ENCODE measurements at places on chromosomes 13 and 19. TPM values are rescaled to one million over a fixed set of nuclear protein-coding genes. Genes with fewer than 3 reads are reported as not detected.

DNA sequence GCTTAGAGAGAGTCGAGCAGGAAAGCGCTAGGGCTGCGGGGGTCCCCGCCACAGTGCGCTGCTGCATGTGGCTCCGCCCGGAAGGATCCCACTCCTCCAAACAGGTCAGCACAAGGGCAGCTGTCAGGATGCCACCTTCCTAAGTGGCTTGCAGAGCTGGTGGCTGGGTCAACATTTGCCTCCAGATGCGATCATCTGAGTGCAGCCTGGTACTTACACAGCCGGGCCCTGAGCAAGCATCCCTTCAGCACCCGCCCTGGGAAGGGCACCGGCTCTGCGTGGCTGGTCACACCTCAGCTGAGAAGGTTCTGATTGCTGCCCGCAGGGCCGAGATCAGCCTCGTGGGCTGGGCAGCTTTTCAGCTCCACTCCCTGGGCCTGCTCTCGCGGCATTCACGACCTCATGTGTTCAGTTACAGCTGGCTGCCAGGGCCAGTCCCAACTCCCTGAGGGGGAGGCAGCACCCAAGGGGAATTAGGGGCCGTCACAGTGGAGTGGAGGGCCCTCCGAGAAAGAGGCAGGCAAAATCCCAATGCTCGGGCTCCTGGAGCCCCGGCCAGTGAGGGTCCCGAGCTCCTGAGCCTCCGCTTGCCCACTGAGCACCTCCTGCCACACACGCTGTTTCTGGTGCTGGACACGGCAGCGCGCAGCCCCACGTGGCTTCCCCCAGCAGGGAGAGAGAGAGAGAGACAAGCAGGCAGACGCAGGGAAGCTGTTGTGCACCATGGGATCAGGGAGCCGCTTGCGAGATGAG is 26.8 kb downstream of the AP1M1 start:
- no peak for ATAC-seq

DNA sequence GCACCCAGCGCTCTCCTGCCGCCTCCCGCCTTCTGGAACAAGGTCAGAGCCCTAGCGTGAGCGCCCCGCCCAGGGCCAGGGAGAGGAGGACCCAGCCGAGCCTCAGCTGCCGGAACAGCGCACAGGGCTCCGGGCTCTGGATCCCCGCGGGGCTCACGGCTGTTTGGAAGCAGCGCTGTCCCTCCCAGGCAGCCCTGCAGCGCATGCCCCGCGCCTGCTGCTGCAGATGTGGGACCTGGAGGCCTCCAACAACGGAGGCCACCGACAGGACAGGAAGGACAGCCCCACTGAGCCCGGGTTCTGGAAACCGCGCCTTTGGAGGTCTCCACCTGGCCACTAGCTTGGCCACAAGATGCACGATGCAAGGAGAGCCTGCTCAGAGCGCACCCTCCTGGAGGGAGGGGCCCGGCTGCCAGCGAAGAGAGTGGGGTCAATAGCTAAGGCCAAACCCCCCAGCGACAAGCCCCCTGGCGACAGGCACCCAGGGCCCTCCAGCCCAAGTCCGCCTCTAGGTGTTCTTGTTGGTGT is 12.6 kb downstream of the ZSCAN18 start:
- ATAC-seq, result no peak

DNA sequence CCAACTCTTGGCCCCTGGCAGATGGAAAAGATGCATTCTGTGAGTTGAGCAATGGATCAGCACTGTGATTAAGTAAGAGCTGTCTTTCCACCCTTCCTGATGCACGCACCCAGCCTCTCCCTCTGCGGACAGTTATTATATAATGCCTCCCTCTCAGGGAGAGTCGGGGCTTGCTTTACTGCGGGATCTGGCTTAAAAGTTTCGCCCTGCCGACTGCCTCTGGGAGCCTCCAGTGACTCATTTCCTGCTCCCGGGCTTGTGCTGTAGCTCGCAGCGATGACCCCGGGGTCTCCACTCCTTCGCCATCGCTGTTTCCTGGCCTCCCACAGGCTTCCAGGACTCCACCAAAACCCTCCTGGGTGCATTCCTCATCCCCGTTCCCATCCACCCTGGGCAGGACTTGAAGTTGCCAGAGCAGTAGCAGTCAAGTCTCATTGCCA is 107.4 kb upstream of the SLC7A1 start:
- ATAC-seq, result peak; percentile 87

DNA sequence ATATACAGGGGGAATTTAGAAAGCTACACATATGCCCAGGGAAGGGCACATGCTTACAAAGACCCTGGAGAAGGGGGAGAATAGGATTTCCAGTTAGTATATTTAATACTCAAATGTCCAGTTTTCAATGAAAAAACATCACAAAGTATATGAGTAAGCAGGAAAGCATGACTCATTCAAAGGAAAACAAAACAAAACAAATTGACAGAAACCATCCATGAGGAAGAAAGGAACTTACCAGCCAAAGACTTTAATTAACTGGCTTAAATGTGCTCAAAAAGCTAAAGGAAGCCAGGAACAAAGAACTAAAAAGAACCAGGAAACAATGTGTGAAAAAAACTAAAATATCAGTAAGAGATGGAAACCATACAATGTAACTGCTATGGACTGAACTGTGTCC is 716.2 kb upstream of the ARGLU1 start:
- no peak for ATAC-seq

GRCh38 chr19:49439836-49440235 is 1.5 kb downstream of the SLC17A7 start:
- no peak for ATAC-seq

DNA sequence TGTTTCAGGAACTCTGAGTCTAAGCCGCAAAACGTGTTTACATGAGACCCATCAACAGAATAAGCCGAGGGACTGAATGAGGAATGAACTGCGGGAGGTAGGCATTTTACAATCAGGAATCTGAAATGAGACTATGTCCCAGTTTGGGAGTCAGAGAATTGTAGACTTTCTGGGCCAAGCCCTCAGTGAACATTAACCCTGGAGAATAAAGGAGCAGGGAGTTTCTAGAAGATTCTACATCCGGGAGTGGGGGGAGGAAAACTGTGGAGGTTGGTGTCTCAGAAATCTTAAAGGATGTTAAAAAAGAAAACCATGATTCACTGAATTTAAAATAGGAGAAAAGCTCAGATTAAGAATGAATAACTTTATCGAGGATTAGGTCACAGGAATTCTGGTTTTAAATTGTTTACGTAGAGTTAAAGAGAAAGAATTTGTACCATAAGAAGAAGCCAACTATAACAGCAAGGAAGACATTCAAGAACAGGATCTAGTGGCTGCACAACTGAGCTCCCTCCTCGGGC is 18.5 kb downstream of the RFX2 start:
- ATAC-seq, result no peak

DNA sequence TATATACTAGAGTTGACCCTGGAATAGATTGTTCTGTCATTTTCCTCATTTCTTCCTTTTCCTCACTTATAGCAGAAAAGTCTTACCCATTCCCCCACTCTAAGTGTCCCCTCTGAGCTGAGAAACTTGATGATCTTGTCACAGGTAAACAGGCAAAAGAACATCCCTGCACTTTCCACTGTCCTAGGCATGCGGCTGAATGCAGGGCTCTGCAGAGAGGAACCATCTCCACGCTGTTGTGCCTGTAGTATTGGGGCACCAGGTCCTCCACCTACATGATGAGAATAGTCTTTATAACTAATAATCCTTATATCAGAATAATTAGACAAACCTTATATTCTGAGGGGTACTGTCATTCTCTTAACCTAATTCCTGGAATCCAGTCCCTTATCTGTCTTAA is 211.3 kb downstream of the RBM26 start:
- ATAC-seq, result no peak

DNA sequence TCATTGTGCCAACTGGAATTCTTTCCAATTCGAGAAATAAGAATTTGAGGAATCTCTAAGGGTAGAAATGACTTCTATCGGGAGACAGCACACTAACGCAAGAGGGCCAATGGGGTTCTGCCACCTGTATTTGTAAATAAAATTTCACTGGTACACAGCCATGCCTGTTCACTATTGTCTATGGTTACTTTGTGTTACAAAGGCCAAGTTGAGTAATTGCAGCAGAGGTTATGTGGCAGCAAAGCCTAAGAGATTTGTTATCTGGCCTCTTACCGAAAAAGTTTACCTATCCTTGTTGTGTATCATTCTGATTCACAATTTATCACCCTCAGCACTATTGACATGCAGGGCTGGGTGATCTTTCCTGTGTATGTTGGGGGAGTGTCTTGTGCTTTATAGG is 278.0 kb downstream of the KLF5 start:
- ATAC-seq, result peak; percentile 27

DNA sequence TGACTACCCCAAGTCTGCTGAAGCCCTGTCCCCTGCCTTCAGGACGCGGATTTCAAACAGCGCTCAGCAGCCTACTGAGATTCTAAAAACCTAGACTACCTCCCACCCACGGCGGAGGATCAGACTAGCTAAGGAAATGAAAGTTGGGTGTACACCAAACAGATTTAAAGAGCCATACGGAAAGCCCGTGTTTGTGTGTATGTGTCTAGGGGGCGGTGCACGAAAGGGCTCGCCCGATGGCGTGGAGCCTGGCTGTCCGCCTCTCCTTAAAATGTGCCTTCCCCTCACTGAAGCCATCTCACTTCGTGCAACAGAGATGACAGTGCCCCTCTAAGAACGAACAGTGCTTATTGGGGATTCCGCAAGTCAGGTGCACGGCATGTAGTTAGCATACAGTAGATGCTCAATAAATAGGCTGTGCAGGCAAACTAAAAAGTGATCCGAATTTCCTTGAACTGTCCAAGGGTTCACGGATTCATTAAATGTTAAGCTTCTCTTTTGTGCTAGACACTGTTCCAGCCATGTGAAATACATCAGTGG is 639 bp downstream of the LENG1 start:
- no peak for ATAC-seq

DNA sequence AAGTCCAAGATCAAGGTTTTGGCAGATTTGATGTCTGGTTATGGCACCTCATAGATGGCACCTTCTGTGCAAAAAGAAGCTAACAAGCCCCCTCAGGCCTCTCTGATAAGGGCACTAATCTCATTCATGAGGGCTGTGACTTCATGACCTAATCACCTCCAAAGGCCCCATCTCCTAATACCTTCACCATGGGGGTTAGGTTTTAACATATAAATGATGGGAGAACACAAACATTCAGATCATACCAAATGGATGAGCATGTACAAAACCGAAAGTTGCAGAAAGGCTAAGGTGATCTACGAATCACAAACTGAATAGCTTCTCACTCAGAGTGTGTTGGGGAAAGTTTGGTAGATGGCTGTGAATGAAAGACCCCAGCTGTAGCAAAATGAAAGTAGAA is 217.4 kb downstream of the TBC1D4 start:
- no peak for ATAC-seq

DNA sequence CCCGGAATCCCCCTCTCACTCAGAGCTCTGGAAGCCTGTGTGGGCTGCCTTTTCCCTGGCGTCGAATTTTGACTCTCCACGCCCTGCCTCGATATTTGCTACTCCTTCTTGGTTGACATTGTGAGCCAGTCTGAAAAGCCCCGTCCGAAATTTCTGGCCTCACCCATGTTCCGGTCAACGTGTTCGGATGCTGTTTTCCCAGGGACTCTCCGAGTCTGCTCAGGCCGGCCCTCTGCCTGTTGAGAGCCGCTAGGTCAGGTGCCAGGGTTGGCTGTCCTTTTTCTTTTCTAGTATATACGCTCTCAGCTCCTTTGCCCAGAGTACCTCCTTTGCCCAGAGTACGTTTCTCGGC is 6.8 kb upstream of the DGKH start:
- ATAC-seq, result peak; percentile 32

FCHO1 gene
- total RNA-seq, result 0.76 TPM

HIF3A gene
- 4.0 TPM for total RNA-seq

PSG7 gene
- not detected for total RNA-seq

CD70 gene
- not detected for total RNA-seq

IGFL1 gene
- 20.2 TPM for total RNA-seq

FUT1 gene
- total RNA-seq, result 6.1 TPM

ZNF614 gene
- 3.6 TPM for total RNA-seq

All from esophagus mucosa (tissue), 1 donor.